Activated effector memory CD4-positive, alpha-beta T cell treated with anti-CD3 and anti-CD28 coated beads, Interleukin-2, amount 50 U/mL, for 16 hours (primary cell): ENCODE measurements at places on chromosomes 16 and 17.

GRCh38 chr17:8712698-8713097 lies 31.9 kb downstream of the CCDC42 start:
- no peak for DNase-seq

DNA sequence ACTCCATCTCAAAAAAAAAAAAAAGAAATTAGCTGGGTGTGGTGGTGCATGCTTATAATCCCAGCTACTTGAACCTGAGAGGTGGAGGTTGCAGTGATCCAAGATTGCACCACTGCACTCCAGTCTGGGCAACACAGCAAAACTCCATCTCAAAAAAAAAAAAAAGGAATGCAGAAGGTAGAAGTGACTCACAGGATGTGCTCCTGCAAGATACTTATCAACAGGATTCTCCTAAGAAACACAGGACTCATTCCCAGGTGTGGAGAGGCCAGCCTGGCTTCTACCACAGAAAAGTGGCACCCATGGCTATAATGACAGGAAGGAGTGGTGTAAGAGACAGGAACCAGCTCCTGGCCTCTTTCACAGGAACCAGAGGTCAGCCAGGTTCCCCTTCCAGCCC lies 13.8 kb downstream of the ELMO3 start:
- DNase-seq: no peak

GRCh38 chr17:7509937-7510336 lies 25.8 kb downstream of the POLR2A start:
- peak; percentile 54 for DNase-seq

GRCh38 chr16:69465881-69466280 lies 41.5 kb downstream of the CYB5B start:
- no peak for DNase-seq

DNA sequence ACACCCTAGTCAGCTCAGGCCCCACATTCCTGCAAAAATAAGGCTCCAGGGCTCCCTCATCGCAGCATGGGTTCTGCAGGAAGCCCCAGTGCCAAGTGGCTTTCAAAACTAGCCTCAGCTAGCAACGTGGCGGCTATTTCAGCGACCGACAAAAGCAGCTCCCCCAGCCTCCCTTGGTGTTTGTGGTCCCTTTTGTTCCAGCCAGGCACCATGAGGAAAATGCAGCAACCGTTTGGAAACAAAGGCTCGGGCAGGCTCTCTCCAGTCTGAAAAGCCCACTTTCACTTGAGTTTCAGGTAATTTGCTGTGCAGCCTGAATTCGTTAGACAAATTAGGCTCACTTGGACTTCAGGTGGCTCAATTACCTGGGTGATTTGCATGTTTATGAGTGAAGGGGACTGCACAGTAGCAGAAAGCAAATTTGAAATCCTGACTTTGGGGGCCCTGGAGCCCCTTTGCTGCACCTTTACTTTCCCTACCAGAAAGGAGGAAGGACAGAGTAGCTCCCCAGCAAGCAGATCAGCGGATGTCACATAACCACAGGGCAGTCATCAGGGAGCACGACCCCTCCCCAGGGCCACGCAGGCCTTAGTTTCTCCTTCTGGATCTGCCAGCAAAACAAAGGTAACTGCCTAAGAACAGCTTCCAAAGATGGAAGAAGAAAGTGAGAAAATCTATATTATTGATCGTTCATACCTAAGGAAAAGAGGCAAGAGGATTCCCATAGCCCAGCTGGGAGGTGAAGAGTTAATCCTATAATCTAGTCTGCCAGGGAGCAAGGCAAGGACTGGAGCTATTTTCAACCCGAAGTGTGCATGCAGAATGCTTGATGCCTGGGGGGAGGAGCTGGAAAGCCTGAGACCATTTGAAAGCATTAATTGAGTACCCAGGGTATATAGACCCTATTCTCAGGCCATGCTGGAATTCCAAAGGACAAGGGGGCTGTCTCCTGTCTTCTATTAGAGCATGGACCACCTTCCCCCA lies 143.1 kb upstream of the SDK2 start:
- DNase-seq: peak; percentile 57

GRCh38 chr17:74471341-74471740 lies 4.9 kb downstream of the CD300A start:
- no peak for DNase-seq

DNA sequence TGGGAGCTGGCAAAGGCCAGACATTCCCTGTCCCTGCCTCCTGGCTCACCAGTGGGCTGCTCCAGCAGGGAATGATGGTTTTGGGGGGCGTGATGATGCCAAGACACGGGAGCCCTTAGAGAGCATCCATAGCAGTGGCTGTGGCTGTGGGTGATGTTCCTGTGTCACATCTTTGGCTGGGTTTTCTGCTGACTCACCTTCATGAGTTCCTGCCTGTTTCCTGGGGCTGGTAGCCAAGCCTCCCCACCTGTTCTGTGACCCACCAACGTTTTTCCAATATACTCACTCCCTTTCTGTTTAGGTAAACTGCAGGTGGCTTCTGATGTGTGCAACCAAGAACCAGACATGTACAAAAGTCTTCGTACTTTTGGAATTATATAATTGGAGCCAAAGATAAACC lies 16.5 kb upstream of the NF1 start:
- no peak for DNase-seq

GRCh38 chr17:71870546-71870862 lies 250.3 kb upstream of the SOX9 start:
- DNase-seq: no peak

- DNase-seq: no peak
Measured at GRCh38 chr16:50279504-50279865, 13.1 kb downstream of the ADCY7 start.

DNA sequence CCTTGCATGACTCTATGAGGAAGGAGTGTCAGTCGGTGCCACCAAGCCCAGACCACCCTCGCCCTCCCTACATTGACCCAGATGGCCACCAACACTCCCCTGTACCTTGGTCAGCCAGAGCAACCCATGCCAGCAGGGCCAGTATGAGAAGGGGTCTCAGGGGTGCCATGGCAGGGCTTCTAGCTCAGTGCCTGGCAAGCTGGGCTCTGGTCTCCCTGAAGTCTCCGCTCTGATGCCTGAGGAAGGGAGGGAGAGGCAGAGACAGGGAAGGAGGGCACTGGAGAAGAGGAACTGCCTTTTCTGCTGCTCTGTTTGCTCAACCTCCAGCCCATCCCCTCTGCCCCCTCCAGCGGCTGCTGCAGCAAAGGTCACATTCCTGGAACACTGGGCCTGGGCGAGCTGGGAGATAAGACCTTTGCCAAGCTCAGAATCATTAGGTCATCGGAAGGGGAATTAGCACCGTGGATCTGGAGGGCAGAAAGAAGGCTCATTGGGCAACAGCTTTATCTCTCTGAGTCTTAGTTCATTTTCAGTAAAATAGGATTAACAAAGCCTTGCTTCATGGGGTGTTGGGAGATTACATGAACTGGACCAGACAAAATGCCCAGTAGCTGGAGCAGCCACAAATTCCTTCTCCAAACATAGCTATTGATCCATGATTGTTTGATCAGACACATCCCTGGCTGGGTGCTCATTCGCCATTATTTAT lies at the start of gene VTN:
TSS of gene VTN (minus strand) at position 273 of the 709 bp plus-strand sequence. CDS start at position 169, 104 bp downstream.
- DNase-seq: no peak

DNA sequence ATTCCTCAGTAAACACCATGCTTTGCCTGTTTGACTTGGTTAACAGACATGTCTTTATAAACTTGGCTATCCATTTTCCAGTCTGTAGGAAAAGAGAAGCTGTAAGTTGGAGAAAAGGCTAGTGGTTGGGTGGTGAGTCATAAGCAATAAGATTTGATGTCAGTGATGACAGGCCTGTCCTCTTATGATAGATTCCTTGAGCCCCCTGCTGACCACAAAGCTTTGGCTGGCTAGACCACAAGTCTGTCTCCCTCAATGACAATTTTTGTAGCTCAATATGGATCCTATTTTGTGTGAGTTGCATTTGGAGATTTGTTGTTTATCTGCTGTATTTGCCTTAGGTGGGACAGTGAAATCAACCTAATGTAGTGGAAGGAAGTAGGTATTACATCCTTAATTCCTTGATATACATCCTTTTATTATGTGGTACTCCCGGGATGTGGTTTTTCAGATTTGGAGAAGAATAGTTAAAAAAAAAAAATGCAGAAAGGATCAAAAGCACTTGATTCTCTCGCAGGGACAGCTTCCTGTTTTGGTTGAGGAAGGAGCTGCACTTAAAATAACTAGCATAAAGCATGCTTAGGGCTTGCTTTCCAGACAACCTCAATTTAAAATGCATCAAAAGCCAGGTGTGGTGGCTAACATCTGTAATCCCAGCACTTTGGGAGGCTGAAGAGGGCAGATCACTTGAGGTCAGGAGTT lies 67.4 kb downstream of the SIAH1 start:
- DNase-seq: no peak

DNA sequence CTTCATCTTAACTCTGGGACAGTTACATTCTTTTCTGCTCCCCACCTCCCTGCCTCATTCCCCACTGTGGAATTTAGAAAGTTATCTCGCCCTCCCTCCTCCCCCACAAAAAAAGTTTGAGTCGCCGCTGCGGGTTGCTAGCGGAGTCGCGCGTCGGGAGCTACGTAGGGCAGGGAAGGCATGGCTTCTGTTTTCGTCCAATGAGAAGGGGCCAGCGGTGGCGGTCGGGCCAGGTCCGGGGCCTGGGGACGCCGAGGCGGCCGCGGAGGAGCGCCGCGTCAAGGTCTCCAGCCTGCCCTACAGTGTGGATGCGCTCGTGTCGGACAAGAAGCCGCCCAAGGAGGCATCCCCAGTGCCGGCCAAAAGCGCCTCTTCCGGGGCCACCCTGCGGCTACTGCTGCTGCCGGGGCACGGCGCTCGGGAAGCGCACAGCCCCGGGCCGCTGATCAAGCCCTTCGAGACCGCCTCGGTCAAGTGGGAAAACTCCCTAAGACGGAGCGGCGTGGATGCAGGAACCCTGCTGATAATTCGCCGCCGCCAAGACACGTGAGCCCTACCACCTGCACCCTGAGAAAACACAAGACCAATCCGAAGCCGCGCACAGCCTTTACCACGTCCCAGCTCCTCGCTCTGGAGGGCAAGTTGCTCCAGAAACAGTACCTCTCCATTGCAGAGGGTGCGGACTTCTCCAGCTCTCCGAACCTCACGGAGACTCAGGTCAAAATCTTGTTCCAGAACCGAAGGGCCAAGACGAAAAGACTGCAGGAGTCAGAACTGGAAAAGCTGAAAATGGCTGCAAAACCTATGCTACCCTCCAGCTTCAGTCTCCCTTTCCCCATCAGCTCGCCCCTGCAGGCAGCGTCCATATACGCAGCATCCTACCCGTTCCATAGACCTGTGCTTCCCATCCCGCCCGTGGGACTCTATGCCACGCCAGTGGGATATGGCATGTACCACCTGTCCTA lies 8.9 kb downstream of the OR4D1 start:
- DNase-seq: peak; percentile 85
